ENCODE measurements at places on chromosomes 5 and 9. TPM values are rescaled to one million over a fixed set of nuclear protein-coding genes. Genes with fewer than 3 reads are reported as not detected.

Gene KIF27
- 1.8 TPM for polyA plus RNA-seq

Gene MARCHF6
- 52.5 TPM for polyA plus RNA-seq

Gene CLIC3
- polyA plus RNA-seq = 911 TPM

Gene DOK3
- 1.3 TPM for polyA plus RNA-seq

Gene SLC31A2
- polyA plus RNA-seq = 11.3 TPM

Gene FCHO2
- polyA plus RNA-seq = 5.8 TPM

Gene PCDHAC2
- not detected for polyA plus RNA-seq

Gene POLK
- polyA plus RNA-seq = 8.0 TPM

Gene OCLN
- polyA plus RNA-seq = not detected

Gene NR2F1
- not detected for polyA plus RNA-seq

- no peak for DNase-seq
Observed at GRCh38 chr5:110361471-110361870, 365.0 kb downstream of the TMEM232 start.

DNA sequence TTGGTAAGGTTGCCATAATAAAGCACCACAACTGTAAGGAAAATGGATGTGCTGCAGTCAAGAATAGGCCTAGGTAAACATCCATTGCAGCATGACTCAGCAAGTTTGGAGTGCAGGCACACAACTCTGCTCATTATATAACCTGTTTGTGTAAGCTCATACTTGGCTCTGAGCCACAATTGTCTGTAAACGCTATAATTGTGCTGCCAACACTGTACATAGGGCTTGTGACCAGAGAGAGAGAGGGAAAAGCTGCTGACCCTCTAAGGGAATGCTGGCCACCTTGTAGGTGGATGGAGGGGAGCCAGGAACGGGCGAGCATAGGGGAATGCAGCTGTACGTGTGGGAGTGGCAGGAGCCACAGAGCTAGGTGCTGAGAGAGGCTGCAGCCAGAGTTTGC, 2186.5 kb upstream of the ACO1 start:
- DNase-seq = no peak

GRCh38 chr5:83925321-83925954, 204.8 kb upstream of the HAPLN1 start:
- DNase-seq = no peak

DNA sequence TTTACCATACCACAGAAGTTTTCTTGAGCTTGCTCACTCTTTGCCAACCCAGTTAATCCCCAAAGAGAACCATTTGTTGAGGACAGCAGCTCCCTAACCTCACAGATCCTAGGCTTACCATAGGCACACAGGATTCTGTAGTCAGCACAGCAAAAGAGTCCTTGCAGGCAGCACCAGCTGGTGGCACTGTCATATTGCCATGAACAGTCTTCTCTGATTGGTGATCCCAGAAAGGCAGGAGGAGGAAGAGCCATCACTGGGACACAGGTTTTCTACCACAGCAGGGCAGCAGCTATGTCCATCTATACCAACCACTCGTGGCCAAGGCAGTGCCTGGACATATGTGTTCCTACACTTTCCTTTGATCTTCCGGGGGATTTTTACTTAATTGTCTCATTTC, 297.1 kb upstream of the CD180 start:
- no peak for DNase-seq

DNA sequence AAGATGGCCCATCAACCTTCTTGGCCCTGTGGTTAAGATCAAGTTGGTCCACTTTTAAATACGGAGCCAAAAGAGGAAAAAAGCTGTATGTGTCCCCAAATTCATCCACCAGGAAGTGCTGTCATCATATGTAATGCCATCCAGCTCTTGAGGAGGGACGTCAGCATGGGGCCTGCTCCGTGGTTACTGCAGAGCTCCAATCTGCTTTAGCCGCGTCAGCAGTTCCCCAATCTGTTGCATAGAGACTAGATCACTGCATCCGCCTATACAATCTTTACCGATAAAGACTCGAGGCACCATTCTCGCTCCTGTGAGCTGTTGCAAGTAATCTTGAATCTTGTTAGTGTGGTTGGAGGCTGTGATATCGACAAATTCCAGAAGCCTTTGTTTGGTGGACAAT, 65.7 kb downstream of the GABRA6 start:
- no peak for DNase-seq

- DNase-seq = no peak
Observed at GRCh38 chr9:129712634-129713401, 40.0 kb downstream of the PTGES start.

DNA sequence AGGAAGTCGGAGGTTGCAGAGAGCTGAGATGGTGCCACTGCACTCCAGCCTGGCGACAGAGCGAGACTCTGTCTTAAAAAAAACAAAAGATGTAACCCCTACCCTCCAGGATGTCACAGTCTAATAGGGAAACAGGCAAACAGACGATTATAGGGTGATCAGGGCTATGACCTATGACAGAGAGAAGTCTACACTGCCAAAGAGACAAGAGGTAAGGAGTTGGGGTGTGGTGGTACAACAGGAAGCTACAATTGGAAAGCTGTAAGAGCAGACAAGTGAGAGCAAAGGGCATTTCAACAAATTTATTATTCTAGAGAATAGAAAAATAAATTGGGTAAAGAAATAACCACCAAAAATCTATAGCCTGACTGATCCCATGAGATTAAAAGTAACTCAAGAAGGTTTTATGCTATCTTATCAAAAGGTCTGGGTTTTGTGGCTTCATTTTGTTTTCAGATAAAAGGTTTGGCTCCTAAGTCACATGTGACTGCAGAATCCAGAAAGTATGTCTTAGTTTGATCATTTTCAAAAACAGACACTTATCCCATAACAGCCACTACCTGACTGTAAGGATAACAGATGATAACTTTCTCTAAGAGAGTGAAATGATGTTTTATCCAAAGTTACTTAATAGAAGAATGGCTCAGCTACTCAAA, 7.3 kb downstream of the CDC26 start:
- DNase-seq = no peak

DNA sequence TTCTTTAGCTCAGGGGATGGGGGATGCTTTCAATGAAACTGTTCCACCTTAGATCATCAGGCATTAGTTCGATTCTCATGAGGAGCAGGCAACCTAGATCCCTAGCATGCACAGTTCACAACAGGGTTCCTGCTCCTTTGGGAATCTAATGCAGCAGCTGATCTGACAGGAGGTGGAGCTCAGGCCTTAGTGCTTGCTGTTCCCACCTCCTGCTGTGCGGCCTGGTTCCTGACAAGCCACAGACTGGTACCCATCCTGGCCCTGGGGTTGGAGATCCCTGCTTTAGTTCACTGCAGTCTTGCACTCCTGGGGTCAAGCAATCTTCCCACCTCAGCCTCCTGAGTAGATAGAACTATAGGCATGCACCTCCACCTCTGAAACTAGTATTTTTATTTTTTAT, 1369.8 kb upstream of the NUDT12 start:
- no peak for DNase-seq

GRCh38 chr5:57503433-57503832, 20.8 kb upstream of the ACTBL2 start:
- DNase-seq = no peak

DNA sequence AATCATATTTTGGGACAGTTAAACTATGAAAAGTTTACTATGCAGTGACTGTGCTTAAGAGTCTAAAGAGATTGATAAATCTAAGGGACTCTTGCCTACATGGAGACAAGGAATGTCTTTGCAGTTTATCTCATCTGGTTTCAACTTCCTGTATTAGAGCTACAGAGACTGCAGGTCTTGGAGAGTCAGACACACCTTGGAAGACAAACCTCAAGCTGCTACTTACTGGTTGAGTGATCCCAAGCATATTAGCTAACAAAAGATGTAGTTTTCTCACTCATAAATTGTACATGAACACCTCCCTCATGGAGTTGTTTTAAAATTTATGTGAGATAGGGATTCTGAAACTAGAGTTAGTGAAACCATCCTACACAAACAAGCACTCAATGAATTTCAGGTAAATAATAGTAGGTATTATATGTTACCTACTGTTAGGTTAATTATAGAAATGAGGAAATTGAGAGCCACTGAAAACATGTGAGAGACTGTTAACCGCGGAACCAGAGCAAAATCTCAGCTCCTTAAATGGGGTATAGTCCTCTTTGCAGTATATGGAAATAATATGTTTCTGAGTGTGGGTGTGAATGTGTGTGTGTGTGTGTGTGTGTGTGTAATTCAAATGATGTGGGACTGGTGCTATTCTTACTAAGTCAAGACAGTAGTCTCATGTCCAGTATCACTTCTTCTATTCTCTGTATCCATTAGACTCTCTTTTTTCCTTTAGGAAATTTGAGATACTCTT, 752.1 kb downstream of the DTWD2 start:
- DNase-seq = no peak

- DNase-seq = no peak
Observed at GRCh38 chr5:124891179-124891578, 144.7 kb upstream of the ZNF608 start.

- no peak for DNase-seq
Observed at GRCh38 chr9:32382565-32383320, 1.7 kb upstream of the ACO1 start.

DNA sequence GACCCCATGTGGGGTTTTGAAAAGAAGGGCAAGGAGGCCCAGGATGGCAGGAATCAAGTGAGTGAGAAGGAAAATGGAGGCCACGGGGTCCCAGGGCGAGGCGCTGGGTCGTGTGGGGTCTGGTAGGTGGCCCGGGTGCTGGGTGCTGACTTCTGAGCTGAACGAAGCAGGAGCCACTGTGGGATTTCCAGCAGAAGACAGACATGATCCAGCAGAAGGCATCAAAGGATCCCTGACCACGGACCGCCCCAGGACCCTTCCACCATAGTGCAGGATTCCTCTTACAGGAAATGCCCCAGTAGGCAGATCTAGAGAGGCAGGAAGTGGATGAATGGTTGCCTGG, 106.7 kb downstream of the ADAMTS2 start:
- no peak for DNase-seq

- no peak for DNase-seq
Observed at GRCh38 chr9:129751841-129752801, 721 bp downstream of the PTGES start.

- DNase-seq = no peak
Observed at GRCh38 chr9:94973451-94973941, 247.0 kb downstream of the AOPEP start.

DNA sequence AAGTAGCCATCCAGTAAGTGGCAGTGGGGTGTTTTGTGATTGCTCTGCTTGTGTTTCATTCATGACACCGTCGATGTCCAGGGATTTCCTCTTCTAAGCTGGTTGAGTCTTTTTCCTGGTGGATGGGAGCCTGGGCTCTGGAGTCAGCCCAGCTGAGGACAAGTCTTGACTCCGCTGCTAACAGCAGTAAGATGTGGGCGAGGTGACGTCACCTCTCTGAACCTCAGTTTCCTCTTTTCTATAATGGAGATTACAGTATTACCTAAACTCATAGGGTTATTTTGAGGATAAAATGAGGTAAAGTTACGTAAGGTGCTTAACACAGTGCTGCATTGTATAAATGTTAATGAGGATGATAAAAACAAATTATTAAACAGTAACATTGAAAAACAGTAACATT, 21.3 kb downstream of the FGF1 start:
- DNase-seq = no peak

DNA sequence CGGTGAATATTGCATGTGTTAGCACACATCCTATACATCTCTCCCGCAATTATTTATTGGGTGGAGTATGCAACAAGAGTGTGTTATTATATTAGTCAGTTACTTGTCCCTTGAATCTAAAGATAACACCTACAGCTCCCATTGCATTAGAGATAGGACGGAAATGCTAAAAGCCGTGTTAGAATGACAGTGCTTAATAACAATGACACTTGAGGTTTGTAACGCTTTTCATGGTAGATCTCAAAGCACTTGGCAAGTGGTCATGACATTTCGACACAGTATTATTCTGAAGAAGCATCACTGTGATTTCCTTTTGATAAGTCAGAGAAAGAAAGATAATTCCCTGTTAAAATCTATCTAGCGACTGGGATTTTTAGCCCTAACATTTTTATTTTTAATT, 33.4 kb upstream of the TRIO start:
- peak; percentile 21 for DNase-seq

- no peak for DNase-seq
Observed at GRCh38 chr9:16572005-16572734, 298.3 kb downstream of the BNC2 start.

GRCh38 chr9:124854161-124854560, 901 bp downstream of the WDR38 start:
- no peak for DNase-seq

GRCh38 chr9:8078641-8079140, 279.1 kb upstream of the DMAC1 start:
- DNase-seq = no peak

GRCh38 chr9:96751815-96752214, 26.1 kb downstream of the ZNF510 start:
- DNase-seq = no peak

- no peak for DNase-seq
Observed at GRCh38 chr9:88256216-88256615, 117.9 kb upstream of the SPATA31C2 start.

GRCh38 chr5:2251751-2252150, 369.0 kb upstream of the IRX4 start:
- DNase-seq = no peak

GRCh38 chr5:132750471-132751230, 3.4 kb downstream of the CCNI2 start:
- no peak for DNase-seq

- no peak for DNase-seq
Observed at GRCh38 chr9:126147186-126147935, 179.3 kb upstream of the MVB12B start.

DNA sequence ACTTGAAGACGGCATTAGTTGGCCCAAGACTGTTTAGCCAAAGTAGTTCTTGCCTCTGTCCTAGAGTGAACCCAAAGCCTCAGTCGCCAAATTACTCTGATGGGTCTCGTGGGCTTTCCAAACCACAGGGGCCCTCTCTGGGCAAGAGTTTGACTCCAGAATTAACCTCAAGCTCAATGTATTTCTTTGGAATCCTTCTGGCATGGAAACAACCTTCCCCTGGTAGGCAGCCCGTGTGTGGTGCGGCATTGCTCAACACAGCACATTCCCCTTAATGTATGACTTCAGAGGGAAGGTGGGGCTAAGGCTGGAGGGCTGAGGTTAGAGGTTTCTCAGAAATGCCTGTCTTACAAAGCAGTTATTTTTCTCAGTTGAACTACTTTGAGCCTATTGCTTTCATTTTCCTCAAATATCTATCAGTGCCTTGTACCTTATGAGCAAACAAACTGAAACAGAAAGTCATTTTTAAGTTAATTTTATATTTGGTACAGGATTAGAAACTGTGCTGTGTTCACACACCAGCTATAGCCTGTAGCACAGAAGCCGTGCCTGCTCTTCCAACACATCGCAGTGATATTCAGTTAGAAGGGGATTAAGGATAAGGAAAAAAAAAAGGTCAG, 123.9 kb upstream of the HAPLN1 start:
- DNase-seq = no peak

DNA sequence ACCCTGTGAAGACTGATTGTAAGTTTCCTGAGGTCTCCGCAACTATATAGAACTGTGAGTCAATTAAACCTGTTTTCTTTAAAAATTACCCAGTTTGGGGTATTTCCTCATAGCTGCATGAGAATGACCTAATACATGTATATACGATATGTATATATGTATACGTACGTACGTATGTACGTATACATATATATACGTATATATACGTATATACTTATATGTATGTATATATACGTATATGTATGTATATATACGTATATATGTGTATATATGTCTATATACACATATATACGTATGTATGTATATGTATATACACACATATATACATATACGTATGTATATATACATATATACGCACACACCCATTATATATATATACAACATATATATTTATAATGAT, 1153.0 kb upstream of the CDH18 start:
- no peak for DNase-seq
